ENCODE measurements at places on chromosomes 11 and 22.

- no peak for DNase-seq
- H3K36me3 ChIP-seq, result peaks cover 48% of the 10 kb centered on the region
- peaks cover 88% of the 10 kb centered on the region for H3K4me1 ChIP-seq
- peak overlapping the region; percentile 41 for H3K27ac ChIP-seq
- peak overlapping the region; percentile 100 for H3K4me3 ChIP-seq
Observed at GRCh38 chr11:67406420-67406968, 2.6 kb downstream of the TBC1D10C start.

DNA sequence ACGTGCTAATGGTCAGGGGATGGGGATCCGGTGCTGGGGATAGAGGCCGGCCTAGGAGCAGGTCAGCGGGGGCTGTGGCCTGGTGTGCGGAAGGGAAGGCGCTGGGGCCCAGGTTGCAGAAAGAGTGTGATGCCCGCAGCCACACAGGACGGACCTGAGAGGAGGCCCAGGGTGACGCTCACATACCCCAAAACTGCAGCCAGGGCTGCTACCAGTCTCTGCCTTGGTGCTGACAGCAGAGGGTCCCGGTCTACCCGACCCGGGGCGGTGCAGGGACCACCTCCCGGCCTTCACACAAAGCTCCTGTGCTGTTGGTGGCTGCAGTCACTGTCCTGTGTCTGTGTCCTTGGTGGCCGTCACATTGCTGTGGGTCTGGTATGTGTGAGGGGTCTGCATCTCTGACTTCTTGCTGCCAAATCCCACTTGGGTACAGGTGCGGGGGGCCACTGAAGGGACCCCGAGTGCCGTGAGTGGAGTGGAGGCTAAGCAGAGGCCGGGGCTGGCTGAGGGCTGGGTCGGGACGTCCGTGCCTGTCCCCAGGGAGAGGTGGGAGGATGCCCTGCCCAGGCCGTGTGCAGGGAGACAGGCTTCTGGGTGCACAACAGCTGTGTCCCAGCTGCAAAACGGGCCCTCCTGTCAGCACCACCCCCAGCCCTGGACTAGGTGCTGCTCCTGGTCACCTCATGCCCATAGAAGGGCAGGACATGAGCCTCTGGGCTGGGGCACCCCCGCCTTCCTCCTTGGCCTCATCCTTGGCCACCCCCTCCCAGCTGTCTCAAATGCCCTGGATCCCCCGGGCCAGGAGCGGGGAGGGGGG lies 1.5 kb downstream of the LSP1 start:
- no peaks in the 10 kb centered on the region for H3K27me3 ChIP-seq
- H3K36me3 ChIP-seq, result peaks cover 29% of the 10 kb centered on the region
- peak overlapping the region; percentile 94 for H3K4me3 ChIP-seq
- H3K4me1 ChIP-seq, result peaks cover 93% of the 10 kb centered on the region
- H3K27ac ChIP-seq, result peak overlapping the region; percentile 88
- no peak for DNase-seq

DNA sequence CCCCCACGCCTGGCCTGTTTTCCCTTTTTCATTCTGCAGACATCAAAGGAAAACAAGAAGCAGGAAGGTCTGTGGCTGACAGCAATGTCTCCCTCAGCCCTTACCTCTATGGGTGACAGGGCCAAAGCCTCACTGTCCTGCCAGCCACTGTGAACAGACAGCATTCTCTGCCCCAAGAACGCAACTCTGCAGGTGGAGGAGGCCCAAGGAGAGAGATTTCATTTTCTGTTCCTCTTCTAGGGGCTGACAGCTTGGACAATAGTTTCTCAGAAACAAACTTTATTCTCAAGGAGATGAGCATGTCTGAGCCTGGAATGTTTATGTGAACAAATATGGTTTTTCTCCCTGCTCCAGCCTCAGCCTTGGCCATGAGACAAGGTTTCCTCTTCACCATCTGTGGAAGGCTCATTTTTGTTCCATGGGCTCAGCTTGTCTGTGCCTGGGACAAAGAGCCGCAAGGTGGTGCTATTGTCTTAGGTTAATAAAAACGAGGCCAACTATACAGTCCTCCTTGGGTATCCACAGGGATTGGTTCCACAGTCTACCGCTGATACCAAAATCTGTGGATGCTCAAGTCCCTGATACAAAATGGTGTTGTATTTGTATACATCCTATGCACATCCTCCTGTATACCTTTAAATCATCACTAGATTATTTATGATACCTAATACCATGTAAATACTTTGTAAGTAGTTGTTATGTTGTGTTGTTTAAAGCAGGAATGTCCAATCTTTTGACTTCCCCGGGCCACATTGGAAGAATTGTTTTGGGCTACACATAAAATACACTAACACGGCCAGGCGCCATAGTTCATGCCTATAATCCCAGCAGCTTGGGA lies 5.8 kb downstream of the PIWIL3 start:
- H3K36me3 ChIP-seq, result no peaks in the 10 kb centered on the region
- no peaks in the 10 kb centered on the region for H3K4me1 ChIP-seq
- DNase-seq, result peak; percentile 16
- no peak overlapping the region for H3K4me3 ChIP-seq
- H3K27ac ChIP-seq, result no peak overlapping the region
- no peaks in the 10 kb centered on the region for H3K27me3 ChIP-seq

DNA sequence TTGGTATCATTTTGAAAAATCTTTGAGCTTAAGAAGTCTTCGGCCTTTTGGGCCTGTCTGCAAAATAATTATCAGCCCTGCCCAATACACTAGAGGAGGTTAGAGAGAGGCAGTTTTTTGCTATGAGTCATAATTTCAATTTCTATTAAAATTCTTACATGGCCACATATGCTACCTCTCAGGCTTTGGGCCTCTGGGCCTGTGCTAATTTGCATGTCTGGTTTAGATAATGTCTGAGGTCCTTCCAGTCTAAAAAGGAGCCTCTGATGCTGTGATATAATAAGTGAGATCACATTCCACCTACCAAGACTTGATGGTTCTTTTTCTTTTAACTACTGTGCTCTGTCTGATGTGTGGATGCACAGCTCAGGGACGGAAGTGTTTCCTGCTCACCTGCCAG lies 70.8 kb downstream of the KCNJ1 start:
- H3K4me3 ChIP-seq, result no peak overlapping the region
- DNase-seq, result no peak
- H3K4me1 ChIP-seq, result peaks cover 9% of the 10 kb centered on the region
- no peaks in the 10 kb centered on the region for H3K27me3 ChIP-seq
